T-helper 1 cell (primary cell): ENCODE measurements at places on chromosomes 6 and 20.

DNA sequence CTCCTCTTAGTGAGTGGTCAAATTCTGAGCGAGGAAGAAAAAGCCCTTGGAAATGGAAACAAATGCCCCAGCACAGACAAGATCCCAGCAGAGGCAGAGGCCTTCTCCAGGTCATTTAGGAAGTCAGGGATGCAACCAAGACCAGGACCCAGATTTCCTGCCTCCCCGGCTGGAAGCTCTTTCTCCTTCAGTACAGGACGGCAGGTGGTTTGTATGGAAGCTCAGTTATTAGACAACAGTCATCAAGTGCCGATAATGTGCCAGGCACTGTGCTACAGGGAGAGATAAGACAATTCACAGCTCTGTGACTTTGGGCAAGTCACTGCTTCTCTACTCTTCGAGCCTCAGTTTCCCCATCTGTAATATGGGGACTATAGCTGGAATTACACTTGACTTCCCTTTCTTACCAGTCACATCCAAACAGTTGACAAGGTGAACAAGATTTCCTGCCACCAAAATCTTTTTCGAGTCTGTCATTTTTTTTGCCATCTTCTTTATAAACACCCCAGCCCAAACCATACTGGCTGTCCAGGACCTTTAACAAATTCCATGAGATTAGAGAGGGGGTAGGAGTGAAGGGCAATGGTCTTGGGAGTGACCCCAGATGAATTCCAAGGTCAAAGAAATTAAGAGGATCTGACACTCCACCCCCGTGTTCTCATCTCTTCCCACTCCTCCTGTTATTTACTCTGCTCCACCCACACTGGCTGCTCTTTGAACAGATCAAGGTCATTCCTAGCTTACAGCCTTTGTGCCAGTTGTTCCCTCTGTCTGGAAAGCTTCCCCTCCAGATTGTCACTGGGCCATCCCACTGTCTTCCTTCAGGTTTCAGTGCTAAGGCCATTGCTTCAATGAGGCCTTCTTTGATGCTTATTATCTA, 6.0 kb downstream of the MMP9 start:
- no peak for DNase-seq

- DNase-seq, result no peak
Measured at GRCh38 chr20:10388597-10388996, 45.4 kb downstream of the MKKS start.

GRCh38 chr6:165701564-165702354, 38.7 kb upstream of the PDE10A start:
- no peak for DNase-seq

DNA sequence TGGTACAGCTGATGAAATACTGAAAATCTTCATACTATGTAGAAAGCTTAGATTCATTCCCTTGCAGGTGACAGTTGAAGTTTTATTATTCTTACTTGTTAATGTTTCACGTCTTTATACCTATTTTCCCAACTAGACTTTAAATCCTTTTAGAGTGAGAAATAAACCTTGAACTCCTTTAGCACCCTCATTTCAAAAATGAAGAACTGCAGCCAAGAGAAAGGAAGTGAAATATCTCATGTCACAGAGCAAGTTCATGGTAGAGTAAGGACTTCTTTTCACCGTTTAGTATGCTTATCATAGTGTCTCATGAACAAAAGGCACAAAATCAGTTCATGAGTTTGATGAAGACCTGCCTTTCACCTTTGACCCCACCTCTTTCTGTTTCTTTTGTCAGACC, 38.5 kb downstream of the ORC3 start:
- DNase-seq, result no peak

GRCh38 chr6:163724196-163724595, 309.7 kb downstream of the QKI start:
- no peak for DNase-seq

GRCh38 chr6:163260111-163260895, 154.2 kb upstream of the QKI start:
- no peak for DNase-seq

DNA sequence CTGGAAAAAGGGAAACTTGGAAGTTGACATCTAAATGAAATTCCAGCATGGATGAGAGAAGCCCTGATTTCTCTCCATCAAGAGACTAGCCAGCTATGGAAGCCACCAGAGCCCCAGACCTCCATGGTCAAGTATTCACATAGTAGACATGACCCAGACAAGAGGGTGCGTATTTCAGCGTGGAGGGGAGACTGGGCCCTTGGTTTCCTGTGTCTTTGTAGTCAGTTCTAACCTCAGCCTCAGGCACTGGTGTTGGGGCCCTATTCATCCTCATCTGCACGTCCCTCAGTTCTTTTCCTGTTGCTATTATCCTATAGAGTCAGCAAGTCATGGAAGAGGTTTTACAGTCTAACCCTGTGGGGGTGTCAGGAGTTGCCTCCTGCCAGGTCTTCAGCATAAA, 12.5 kb downstream of the GNL1 start:
- no peak for DNase-seq

GRCh38 chr6:36786055-36786675, 53.1 kb downstream of the CPNE5 start:
- no peak for DNase-seq

- no peak for DNase-seq
Measured at GRCh38 chr6:744666-745353, 51.9 kb upstream of the EXOC2 start.

DNA sequence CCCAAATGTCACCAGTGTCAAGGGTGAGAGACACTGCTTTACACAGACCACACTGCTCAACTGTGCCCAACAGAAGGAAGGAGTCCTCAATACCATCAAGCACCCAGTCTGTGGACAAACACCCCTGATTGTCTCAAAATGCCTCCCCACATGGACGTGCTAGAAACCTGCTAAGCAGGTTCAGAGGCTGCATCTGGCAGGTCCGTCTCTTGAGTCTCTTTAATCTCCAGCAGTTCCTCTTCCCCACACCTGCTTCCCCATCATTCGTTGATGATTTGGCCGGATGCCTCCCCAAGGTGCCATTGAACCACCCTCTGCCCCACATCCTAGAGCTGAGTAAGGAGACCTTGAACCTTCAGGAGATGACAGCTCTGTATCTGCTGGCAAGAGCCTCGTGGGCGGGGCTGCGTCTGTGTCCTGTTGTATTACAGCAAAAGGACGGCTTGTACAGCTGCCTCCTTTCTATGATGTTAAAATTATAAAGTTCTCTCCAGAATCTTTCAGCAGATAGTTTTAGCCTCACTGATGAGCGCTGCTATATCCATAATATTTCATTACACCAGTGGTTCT, 179.2 kb downstream of the PREX1 start:
- no peak for DNase-seq

GRCh38 chr6:100461278-100461916, 3.3 kb downstream of the SIM1 start:
- no peak for DNase-seq

DNA sequence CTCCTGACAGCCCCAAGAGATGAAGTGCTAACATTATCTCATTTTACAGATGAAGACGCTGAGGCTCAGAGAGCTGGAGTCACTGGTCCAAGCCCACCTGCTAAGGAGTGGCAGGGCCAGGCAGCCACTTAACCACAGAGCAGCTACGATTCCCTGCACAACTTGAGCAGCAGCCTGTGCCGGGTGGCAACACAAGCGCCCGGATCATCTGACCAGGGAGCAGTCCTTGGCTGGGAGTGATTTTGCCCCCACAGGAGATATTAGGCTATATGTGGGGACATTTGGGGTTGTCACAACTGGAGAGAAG, 93.2 kb upstream of the PTPN1 start:
- no peak for DNase-seq

DNA sequence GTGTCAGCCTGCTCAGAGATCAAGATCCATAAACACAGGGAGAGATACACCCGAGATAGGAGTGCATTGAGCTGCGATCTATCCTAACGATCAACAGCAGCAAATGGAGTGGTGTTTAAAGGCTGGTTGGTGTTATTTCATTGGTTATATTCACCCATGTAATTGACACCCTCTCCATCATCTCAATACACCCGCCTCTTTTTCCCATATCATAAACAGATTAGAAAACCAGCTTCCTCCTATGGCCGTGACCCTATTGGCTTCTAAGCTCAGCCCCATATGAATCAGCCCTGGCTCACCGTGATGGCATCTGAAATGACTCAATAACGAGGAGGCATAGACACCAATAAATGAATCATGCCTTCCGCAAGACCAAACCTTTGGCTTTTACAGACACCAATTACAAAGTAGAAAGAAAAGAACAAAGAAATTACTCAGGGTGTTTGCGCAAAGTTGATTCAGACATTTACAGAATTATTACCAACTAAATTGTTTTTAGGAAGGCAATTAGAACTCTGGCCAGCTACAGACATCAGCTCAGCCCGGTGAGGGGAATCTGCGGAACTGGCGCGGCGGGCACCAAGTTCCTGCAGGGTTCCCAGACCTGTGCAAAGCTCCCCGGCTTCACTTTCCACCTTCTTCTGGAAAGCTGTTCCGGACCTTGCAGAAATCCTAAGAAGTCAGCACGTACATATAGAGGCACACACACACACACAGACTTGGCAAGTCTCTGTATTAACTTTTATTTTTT, 11.5 kb downstream of the PMEPA1 start:
- DNase-seq, result no peak

DNA sequence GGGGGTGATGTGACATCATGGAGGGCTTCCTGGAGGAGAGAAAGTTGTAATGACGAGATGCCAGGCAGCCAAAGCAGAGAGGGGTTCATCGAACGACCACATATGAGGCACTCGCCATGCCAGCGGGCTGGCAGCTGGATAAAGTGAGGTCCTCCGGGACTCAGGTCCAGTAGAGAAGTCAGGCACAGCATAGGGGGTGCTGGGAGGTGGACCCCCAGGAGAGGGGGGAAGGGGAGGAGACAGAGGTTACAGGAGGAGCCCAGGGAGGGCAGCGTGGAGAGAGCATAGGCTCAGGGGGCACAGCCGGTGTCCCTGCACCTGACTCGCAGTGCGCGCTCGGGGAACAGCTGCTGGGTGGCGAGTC, 174.7 kb downstream of the BMP7 start:
- no peak for DNase-seq

- DNase-seq, result no peak
Measured at GRCh38 chr6:128759447-128759846, 123.5 kb upstream of the LAMA2 start.

DNA sequence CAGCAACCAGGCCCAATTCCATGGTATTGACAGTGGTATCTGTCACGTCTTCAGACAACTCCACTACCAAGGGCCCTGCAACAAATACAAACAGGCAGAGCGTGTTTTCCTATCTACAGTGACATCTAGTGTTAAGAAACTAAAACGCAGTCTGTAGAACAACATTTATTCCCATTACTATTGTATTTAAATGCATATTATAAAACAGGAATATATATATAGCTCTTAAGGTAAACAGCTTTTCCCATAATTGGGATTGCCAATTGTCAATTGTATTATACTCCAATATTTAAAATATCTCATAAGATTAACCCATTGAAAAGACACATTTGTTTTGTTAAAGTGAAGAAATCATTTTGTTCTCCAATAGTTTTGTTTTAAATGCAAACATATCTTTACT, 97.2 kb downstream of the KIF16B start:
- peak; percentile 13 for DNase-seq

DNA sequence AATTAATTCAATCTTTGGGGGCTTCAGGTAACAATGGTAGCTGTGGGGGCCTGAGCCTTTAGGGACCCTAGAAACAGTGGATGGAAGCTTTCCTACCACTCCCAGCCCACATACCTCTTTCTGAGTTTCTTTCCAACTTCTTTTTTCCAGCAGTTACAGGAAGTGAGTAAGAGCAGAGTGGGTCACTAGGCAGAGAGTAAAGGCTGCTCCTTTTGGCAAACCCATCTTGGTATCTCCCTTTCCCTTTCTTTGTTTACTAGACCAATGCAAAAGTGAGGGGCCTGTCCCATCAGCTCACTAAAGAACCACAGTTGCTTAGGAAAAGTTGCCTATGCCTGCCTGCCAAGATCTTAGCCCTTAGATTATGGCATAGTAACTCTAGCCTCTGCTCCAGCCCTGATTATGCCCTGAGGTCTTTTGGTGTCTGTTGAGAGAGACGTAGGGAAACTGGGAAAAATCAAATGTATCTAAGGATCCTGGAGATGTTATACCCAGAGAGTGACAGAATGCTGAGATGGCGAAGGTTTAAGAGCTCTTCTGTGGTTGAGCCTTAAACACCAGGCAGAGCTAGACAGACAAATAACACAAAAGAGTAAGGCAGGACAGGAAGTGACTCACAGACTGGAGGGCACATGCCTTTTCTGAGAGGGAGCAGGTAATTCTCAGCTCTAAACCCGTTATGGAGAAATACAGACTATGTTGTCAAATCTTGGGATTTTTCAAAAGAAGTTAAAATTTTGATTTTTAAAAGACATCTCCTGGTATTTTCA, 31.3 kb downstream of the TRMT6 start:
- DNase-seq, result no peak

- no peak for DNase-seq
Measured at GRCh38 chr20:43300901-43301300, 111.2 kb upstream of the PTPRT start.

DNA sequence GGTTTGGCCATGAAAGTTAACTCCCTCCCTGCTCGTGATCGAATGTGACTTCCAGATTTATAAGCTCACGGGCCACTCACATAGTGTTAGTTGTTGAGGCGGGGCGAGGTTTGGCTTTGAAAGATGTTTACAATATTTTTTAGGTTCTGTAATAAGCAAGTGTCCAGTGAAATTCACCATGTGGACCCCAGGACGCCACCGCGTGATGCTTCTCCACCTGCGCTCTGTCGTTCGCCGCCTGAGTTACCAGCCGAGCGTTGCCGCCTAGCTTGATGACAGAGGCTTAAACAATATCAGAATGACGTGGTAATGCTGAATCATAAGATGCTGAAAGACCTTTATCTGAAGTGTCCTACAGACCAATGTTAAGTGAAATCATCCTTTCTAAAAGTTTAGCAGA, 241.0 kb downstream of the MYLK4 start:
- DNase-seq, result no peak

GRCh38 chr6:148388521-148388920, 45.9 kb downstream of the SASH1 start:
- no peak for DNase-seq

DNA sequence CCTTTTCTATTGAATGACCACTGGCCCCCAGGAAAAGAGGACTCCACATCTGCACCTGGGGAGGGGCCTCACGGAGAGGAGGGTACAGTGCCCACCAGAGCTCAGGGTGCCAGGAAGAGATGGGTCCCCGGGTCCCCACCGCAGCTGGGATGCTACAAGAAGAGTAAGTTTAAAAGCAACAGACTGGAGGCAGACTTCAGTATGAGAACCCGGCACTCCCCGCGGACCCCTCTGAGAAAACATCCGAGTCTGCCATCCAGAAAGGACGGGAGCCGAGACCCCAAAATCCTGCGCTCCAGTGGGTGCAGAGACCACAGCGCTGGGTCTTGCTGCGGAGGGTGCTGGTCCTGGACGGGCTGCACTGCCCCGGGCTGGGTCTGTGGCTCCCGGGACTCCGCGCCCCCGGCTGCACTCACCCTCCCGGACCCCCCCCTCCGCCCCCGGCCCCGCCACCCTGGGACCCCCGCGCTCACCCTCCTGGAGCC, 350 bp downstream of the HELZ2 start:
- no peak for DNase-seq

DNA sequence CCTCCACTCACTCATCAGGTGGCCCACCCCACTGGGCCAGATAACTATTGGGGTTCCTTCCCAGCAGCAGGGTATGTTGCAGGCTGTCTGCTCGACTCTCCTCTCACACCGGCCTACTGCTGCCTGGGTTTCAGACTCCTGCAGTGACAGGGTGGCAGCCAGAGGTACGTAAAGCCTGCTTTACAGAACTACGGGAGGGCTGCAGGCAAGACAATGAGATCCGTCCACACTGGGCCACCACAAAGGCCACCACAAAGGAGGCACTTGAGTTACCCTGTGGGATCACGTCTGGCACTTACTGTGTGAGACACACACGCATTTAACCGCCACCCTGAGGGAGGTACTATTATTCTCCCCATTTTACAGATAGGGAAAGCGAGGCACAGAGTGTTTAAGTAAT, 78.5 kb downstream of the NFATC2 start:
- DNase-seq, result no peak

- no peak for DNase-seq
Measured at GRCh38 chr20:25495189-25495824, 87.8 kb downstream of the GINS1 start.
